Mammary microvascular endothelial cell (primary cell): ENCODE measurements at places on chromosomes 7 and 10. TPM values are rescaled to one million over a fixed set of nuclear protein-coding genes. Genes with fewer than 3 reads are reported as not detected.

Gene IRF5
- 0.20 and 2.9 TPM in 2 replicates for total RNA-seq

Gene ADAM22
- total RNA-seq: 0.20 and 0.67 TPM in 2 replicates

Gene OR2A5
- not detected in 2 replicates for total RNA-seq

Gene CAMK2B
- total RNA-seq: 0.20 and 0.69 TPM in 2 replicates

Gene STOX1
- total RNA-seq: 0.59 TPM in 1 of 2 replicates, not detected in the other

Gene CDK14
- total RNA-seq: 4.7 and 11.4 TPM in 2 replicates

Gene HHEX
- total RNA-seq: 42.2 and 53.2 TPM in 2 replicates

Gene GRM3
- not detected in 2 replicates for total RNA-seq

Gene CPA2
- not detected in 2 replicates for total RNA-seq

Gene LIPJ
- not detected in 2 replicates for total RNA-seq

Gene CFAP70
- total RNA-seq: 0.05 and 0.13 TPM in 2 replicates

Gene VGF
- total RNA-seq: 0.07 and 0.20 TPM in 2 replicates

Gene RASSF4
- total RNA-seq: 2.2 and 2.5 TPM in 2 replicates

Gene LIPF
- total RNA-seq: not detected in 2 replicates

Gene MICU1
- 36.5 and 41.4 TPM in 2 replicates for total RNA-seq

Gene ST8SIA6
- total RNA-seq: not detected in 2 replicates

Gene MMRN2
- total RNA-seq: 199 and 215 TPM in 2 replicates

Gene FRMD4A
- total RNA-seq: 66.2 and 75.3 TPM in 2 replicates

Gene CPED1
- total RNA-seq: 3.9 and 4.0 TPM in 2 replicates

Gene EGR2
- not detected in 2 replicates for total RNA-seq
